Effector CD8-positive, alpha-beta T cell (primary cell): ENCODE measurements at places on chromosomes 7 and 10.

DNA sequence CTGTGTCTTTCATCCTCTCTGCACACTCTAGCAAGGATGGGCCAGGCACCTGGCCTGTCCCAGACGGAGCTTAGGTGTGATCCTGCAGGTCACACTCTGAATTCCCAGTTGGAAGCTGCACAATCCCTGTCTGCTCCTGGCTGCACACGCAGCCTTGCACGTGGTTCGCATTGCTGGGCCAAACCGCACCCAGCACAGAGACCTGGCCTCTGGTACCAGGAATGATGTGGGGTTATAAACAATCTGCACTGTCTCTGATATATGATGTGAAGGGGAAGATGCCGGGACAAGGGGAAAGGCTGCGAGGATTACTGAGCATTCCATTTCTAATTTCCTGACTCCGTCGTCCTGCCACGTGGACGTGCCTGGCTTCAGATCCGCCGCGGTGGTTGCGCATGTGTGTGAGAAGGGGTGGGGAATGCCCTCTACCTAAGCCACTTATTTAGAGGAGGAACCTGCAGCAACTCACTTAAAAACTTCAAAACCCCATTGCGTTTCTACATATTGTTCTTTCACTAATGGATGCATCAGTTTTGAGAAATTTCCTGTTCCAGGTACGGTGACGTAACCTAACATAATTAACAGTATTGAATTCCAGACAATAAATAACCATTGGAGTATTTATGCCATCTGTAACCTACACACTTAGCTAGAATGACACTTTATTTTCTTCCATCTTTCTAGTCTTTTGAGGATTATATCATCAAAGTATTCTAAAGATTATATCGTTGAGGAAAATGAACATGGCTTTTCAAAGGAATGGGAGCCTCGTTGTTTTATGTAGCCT lies 559.7 kb upstream of the MGMT start:
- no peak for DNase-seq

- no peak for DNase-seq
Observed at GRCh38 chr7:128836729-128837348, 6.6 kb downstream of the FLNC start.

DNA sequence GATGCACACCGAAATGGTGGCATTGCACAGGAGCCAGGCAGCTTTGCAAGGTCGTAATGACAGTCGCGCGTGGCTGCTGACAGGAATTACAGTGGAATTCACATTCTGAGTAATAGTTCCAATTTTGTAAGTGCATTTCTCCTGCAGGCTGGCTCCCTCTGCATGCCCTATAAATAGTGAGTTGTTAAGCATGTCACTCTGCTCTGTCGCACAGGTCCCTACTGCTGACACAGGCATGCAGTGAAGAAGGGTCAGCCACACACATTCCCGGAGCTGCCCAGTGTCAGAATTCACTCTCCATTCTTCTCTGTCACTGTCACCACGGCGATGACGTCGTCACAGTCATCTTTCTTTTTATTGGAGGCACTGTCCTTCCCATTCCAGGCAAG lies 49.2 kb upstream of the SHH start:
- DNase-seq = no peak

GRCh38 chr7:143388491-143389101 lies 7.5 kb downstream of the ZYX start:
- DNase-seq = no peak

GRCh38 chr7:151110941-151111645 lies 24.8 kb downstream of the AGAP3 start:
- peak; percentile 55 for DNase-seq

DNA sequence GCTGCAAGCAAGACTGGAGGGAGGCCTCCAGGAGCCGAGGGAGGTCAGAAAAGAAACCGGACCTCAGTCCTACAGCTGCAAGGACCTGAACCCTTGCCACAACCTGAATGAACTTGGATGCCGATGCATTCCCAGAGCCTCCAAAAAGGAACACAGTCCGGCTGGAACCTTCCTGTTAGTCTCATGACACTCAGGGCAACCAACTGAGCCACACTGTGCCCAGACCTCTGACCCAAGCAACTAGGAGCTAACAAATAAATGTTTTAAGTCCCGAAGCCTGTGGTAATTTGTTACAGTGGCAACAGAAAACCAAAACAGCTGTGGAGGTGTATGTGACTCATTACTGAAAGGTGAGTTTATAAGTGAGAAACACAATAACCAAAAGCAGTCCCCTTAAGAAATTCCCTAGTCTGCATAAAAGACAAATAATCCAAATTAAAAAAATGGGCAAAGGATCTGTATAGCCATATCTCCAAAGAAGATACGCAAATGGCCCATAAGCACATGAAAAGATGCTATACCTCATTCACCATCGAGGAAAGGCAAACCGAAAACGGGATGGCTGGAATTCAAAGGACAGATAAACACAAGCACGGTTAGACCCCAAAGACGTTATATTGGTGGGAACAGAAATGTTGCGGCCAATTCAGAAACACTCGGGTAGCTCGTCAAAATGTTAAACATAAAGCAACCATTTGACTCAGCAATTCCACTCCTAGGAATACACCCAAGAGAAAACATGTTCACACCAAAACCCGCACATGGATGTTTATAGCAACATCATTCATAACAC lies 24.8 kb downstream of the GNA12 start:
- no peak for DNase-seq

GRCh38 chr7:128923411-128923800 lies 12.9 kb upstream of the KCP start:
- DNase-seq = no peak

GRCh38 chr7:69246758-69247157 lies 351.5 kb upstream of the AUTS2 start:
- no peak for DNase-seq

GRCh38 chr7:133201470-133201869 lies 51.4 kb upstream of the EXOC4 start:
- no peak for DNase-seq

DNA sequence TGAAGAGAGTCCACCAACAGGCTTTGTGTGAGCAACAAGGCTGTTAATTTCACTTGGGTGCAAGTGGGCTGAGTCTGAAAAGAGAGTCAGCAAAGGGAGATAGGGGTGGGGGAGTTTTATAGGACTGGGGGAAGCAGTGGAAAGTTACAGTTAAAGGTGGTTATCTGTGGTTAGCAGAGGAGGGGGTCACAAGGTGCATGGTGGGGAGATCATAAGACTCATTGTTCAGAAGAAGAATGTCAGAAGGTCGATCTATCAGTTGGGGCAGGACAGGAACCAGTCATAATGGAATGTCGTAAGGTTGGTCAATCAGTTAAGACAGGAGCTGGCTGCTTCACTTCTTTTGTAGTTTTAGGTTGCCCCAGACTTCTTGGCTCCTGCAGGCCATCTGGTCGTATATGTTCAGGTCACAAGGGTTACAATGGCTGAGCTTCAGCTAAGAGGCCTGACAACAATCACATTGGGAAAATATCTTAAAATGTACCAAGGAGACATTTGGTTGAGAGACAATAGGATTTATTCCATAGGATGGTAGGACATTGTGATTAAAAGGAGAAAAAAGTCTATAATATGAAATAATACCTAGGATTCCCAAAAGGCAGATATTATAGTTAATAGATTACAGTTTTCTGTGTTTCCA lies 356.4 kb downstream of the ANKRD7 start:
- no peak for DNase-seq

- DNase-seq = no peak
Observed at GRCh38 chr10:79468841-79469585, 23.6 kb upstream of the ZCCHC24 start.

GRCh38 chr7:128734890-128735289 lies 4.3 kb upstream of the CALU start:
- DNase-seq = no peak

GRCh38 chr7:134920026-134920753 lies 66.1 kb upstream of the AGBL3 start:
- no peak for DNase-seq

DNA sequence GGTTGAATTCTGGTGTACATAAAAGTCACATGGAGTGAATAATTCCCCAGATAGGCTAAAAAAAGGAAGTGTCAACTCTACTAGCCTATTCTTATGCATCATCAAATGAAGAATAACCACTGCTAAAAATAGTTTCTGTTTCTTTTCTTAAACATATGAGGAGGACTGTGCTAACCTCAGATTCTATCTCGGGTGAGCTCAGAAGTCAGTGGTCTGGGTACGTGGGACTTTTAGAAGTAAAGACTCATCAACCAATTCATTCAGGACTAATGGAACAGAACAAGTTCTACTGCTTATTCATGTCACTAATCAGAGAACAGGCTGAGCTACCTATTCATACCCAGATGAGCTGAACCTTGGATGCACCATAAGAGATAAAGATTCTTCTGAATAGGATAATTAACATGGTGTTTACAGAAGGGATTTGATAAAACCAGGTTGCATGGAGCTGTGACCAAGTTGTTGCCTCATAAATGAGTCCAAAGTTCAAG lies 9.5 kb upstream of the ASAH2 start:
- DNase-seq = no peak

DNA sequence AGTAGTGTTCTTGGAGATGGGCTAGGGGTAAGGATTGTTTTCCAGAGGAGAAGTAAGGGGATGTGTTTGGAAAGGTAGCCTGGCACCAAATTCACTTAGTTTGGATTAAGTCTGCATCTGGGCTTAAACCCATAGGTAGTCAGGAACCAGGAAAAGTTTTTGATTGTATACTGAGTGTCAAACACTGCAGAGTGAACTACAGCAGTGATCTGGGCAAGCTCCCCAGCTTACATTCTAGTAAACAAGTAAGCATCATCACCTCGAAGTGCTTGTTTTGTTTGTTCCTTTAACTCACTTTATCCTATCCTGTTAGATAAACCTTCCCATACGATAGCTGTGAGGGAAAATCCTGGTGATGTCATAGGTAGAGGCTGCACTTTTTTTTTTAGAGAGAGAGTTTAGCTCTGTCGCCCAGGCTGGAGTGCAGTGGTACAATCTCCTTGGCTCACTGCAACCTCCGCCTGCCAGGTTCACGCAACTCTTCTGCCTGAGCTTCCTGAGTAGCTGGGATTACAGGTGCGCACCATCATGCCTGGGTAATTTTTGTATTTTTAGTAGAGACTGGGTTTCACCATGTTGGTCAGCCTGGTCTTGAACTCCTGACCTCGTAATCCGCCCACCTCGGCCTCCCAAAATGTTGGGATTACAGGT lies 2.4 kb downstream of the RPS24 start:
- DNase-seq = no peak

DNA sequence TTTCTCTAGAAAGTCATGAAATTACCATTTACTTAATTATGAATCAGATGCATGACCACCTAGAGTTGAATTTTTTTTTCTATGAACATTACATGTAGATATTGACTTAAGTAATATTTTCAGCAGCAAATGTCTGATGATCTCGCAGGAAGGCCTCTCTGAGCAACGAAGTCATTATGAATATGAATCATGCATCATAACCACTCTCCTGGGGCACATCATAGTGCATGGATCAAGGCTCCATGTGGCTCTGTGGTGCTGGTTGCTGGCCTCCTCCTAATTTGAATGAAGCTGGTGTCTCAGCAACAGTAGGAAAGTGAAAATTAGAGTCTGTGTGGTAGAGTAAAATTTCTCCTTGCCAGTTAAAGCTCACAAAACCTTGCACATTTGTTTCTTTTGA lies 121.4 kb upstream of the INHBA start:
- no peak for DNase-seq

DNA sequence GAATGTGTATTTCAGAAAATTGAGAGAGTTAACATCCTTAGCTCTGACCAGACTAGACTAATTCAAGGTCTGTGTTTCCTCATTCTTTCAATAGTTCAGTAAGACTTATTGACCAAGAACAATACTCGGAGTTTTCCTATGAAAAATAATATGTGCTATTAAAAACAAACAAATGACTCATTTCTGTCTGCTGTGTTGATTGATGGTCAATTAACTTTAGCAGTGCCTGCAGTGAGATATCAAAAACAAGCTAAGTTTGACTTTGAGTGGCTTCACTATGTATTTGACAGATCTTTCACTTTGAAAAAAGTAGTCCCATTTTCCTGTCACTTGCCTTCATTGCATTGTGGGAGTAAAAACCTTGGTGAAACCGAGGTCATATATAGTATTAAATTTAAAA lies 91.0 kb downstream of the GNAT3 start:
- no peak for DNase-seq

DNA sequence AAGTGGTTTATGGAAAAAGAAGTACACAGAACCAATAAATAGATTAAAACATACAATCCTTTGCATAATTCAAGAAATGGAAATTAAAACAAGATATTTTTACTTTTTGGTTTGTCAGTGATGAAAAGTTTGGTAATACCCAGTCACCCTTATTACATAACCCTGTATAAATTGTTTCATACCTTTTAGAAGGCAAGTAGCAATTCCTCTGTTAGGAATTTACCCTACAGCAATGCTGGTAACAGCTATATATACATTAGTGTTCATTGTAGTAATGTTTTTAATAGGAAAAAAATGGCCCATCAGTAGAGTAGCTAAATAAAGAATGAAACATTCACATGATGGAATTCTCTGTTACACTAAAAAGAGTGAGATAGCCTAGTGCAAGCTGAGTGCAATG lies 42.7 kb downstream of the PTPN12 start:
- no peak for DNase-seq

- DNase-seq = no peak
Observed at GRCh38 chr7:107696330-107696946, 35.8 kb downstream of the SLC26A4 start.

DNA sequence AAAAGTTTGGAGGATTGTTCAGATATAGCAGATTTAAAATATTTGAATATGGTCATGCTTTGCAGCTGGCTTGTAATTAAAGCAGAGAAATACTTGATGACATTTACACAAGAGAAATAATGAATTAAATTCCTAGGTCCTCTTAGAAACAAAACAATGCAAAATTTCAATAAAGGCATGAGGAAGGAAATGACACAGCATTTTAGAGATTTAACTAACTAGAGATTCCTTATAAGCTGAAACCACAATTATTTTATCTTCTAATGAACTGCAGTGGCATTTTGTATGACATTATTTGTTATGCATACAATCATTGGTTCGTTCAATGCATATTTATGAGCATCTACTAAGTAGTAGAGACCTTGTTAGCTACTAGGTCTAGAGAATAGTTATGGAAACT lies 490.9 kb downstream of the ZWINT start:
- DNase-seq = no peak

- DNase-seq = no peak
Observed at GRCh38 chr7:147438216-147438615, 1152.3 kb upstream of the C7orf33 start.

- DNase-seq = no peak
Observed at GRCh38 chr10:29150010-29150409, 138.9 kb upstream of the LYZL1 start.

- DNase-seq = no peak
Observed at GRCh38 chr10:33863352-33863751, 528.9 kb upstream of the NRP1 start.

- DNase-seq = no peak
Observed at GRCh38 chr10:91493313-91493712, 83.2 kb downstream of the HECTD2 start.

- DNase-seq = no peak
Observed at GRCh38 chr7:47211519-47211973, 370.4 kb downstream of the TNS3 start.

GRCh38 chr7:74473116-74473515 lies 19.4 kb downstream of the GTF2IRD1 start:
- DNase-seq = no peak

- no peak for DNase-seq
Observed at GRCh38 chr10:15642095-15642494, 77.6 kb downstream of the ITGA8 start.
